ENCODE measurements at places on chromosomes 2 and 18.

DNA sequence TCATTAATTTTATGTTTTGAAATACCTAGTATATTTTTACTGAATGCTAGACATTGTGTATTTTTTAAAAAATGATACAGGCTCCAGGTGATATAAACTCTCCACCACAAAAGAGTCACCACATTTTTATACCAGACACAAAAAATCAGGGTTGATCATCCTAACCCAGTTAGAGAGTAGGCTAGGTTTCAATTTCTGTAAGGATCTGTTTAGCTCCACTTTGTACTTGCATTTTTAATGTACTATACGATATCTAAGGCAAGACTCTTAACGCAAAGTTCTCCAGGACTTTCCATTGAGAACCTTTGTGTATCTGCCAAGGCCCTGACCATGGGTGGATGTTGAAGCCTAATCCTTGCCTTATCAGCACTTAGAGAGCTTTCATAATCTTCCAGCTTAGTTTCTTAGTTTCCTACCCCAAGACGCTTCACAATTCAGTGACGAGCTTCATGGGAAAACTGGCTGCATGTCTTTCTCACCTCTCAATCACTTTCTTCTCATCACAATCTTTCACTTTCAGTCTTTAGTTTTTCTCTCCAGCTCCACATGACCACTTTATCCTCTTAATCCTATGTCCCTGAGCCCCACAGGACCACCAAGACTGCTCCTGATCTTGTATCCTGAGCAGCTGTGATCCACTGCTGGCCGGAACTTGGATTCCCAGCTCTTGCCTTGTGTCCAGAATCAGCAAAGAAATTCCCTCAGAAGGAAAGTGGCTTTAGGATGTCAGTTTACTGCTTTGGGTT lies 635.8 kb downstream of the RNF144A start:
- no peak for DNase-seq

DNA sequence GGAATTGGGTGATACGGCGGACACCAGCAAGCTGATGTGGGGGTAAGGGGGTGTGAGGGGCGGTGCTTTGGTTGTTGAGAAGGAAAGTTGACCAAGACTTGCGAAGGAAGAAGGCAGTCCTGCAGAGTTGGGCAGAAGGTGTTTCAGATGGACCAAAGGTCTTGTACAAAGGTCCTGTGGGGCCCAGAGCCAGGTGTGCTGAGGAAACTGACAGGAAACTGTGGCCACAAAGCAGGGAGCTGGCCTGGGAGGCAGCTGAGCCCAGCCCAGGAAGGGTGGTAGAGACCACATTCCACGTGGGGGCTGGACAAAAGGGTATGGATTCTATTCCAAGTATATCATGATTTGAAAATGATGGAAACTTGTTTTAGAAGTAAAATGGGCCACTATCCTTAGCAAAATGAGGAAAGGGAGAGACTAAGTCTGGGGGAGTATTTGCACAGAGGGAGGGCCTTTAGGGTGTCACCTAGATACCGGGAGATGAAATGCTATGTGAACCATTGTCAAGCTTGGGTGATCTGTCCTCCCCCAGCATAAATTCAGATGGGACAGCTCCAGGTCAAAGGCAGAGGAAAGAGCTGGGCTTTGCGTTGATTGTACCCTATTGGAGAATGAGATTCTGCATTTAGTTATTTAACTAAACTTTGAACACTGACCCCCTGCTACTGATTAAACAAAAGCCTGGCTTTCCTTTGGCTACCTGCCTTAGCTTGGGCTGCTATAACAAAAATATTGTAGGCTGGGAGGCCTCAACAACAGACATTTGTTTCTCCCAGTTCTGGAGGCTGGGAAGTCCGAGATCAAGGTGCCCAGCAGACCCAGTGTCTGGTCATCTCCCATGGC lies 4.3 kb upstream of the EDAR start:
- DNase-seq, result no peak

- no peak for DNase-seq
Measured at GRCh38 chr2:19786408-19787058, 115.2 kb downstream of the TTC32 start.

- no peak for DNase-seq
Measured at GRCh38 chr2:37652199-37652640, 19.2 kb downstream of the CDC42EP3 start.

DNA sequence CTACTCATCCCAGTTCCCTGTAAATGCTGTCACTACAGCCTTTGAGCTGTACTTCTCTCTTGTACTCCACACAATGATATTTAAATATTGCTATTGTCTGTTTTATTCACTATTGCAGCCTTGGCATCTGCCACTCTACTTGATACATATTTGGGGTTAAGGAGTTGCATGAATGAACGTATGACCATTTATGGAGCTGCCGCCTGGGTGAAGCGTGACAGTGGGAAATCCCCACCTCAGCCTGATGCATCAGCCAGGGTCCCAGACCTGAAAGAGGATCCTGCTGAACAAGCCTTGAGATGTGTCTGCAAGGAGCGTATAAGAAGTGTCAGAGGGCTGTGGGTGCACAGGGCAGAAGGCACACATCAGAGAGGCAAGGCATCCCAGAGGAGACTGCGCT lies 39.1 kb downstream of the MRPL35 start:
- peak; percentile 79 for DNase-seq

DNA sequence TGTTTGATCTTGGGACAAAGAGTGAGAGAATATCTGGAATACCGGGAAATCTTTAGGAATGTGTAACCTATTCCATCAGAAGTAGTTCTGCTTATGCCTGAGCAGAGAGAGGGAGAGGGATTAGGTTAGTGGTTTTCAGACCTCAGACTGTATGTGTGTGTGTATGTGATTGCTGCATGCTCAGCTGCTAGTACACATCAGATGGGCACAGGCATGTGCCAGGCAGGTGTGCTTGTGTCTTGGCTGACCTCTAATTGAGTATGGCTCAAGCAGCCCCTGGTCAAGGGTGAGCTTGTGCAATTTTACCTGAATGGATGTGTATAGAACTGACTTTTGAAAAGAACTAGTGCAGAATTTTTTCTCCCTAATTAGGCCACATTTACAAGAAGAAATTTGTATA lies 91.2 kb downstream of the INSIG2 start:
- no peak for DNase-seq

DNA sequence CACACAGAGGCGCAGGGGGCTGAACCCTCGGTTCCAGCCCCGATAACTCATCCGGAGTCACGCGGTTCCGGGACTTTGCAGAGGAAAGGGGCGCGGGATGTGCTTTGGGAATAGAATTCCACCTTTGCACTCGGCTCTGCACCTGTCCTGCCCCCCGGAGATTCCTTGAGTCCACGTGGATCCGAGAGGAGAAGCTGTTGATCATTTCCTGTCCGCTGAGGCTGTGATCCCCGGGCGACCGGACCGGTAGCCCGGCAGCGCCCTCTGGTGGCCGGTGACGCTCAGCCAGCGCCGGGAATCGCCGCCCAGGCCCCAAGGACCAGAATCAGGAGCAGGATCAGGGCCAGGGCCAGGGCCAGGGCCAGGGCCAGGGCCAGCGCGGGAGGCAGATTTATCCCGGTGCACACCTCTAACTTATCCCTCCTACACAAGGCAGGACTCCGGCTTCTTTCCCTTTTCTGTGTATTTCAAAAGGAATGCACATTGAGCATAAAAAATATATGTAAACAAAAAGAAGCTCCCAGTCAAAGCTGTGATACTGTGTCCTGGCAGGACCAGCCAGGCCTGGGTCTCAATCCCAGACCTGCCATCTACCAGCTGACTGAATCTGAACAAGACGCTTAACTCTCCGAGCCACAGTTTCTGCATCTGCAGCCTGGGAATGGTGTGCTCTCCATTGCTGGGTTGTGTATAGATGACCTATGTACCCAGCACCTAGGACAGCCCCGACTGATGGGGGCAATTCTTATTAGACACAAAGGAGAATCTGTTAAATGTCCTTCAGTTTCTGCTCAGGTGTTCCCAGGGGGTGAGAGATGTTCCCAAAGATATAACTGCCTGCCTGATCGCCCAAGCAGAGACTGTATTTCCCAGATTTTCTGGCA lies 8.5 kb upstream of the SPATA3 start:
- DNase-seq, result peak; percentile 84

DNA sequence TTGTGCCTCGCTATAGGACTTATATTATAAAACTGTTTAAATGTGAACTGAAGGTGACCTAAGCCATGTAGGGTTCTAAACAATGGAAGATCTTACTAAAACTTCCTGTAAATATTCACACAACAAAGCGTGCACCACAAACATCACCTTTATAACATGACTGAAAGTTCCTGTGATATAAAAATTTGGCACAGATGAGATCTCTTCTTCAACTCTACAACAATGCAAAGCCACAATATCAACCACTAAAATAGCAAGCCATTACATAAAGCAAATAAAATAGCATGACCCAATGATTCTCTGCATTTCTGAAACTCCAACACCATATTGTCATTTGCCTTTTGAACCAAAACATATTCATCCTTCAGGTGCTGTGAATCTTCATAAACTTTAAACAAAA lies 3.5 kb downstream of the YES1 start:
- DNase-seq, result no peak

GRCh38 chr2:205754285-205754923 lies 72.1 kb downstream of the NRP2 start:
- no peak for DNase-seq

GRCh38 chr18:78242806-78243205 lies 736.8 kb upstream of the SALL3 start:
- DNase-seq, result no peak

DNA sequence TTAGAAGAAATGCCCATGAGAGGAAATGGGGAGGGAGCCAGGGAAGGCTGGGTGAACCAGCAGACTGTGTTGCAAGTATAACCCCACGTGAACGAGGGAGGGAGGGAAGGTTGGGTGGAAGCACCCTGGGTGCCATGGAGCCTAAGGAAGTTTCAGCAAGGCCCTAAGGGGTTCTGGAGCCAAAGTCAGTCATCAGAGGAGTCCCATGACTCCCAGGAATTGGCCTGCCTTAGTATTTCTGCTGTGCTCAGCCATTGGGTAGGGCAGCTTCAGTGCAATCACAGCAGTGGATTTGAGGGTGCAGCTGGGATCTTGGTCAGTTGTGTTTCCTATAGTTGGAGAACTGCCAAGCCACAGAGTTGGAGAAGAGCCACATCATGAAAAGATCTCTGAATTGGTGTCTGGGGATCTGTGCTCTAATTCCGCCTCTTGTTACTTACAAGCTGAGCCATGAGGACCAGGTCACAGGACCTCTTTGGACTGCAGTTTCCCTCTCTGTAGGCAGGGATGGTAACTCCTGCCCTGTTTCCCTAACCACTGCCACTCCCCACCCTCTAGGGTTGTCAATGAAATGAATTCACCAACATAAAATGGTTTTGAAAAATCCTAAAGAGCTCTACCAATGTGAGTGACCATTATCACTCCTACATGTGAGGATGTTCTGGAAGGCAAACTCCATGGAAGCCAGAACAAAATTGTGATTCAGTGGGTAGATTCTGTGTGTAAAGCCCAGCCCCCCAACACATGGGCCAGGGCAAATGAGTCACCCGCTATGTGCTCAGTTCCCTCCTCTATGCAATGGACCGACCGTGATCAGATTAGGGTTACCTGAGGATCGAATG lies 108.9 kb downstream of the CLIP4 start:
- DNase-seq, result no peak

GRCh38 chr18:74281980-74282754 lies 9.6 kb downstream of the CYB5A start:
- no peak for DNase-seq

GRCh38 chr2:62789518-62789917 lies 84.0 kb downstream of the EHBP1 start:
- no peak for DNase-seq

GRCh38 chr2:188869550-188869949 lies 104.6 kb upstream of the COL3A1 start:
- no peak for DNase-seq

- no peak for DNase-seq
Measured at GRCh38 chr2:98478907-98479306, 34.2 kb downstream of the INPP4A start.

- no peak for DNase-seq
Measured at GRCh38 chr2:33694904-33695303, 95.8 kb upstream of the FAM98A start.

GRCh38 chr2:179963626-179964025 lies 43.5 kb downstream of the CWC22 start:
- no peak for DNase-seq

GRCh38 chr2:48792030-48792429 lies 36.5 kb upstream of the LHCGR start:
- no peak for DNase-seq

GRCh38 chr2:40421631-40422297 lies 30.1 kb downstream of the SLC8A1 start:
- no peak for DNase-seq

GRCh38 chr2:157438863-157439823 lies 4.7 kb downstream of the CYTIP start:
- DNase-seq, result peak; percentile 7

DNA sequence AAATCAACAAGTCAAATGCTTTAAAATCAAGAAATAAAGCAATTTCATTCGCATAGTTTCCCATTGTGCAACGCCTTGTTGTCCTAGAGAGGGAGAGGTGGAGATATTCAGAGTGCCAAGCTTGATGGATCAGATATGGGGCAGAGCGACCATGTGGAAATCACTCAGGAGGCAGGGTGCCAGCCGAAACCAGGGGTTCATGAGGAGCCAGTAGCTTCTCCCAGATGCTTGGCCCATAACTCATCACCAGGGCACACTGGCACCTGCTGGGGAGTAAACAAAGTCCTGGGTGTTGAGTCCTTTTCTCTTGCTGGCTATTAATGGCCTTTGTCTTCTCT lies 53.0 kb upstream of the ASAP2 start:
- DNase-seq, result no peak

GRCh38 chr2:181546086-181546485 lies 88.9 kb downstream of the ITGA4 start:
- no peak for DNase-seq

DNA sequence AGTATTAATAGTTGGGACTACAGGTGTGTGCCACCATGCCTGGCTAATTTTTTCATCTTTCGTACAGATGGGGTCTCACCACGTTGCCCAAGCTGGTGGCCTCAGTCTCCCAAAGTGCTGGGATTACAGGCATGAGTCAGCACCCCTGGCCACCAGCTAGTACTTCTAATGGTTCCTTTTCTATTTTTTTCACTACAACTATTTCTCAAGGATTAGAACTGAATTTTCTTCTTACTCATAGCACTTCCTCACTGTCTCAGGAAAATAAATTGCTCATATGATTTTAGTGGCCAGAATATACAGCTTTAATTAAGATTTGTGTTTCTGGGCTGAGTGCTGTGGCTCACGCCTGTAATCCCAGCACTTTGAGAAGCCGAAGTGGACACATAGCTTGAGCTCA lies 43.2 kb upstream of the SOS1 start:
- DNase-seq, result no peak

DNA sequence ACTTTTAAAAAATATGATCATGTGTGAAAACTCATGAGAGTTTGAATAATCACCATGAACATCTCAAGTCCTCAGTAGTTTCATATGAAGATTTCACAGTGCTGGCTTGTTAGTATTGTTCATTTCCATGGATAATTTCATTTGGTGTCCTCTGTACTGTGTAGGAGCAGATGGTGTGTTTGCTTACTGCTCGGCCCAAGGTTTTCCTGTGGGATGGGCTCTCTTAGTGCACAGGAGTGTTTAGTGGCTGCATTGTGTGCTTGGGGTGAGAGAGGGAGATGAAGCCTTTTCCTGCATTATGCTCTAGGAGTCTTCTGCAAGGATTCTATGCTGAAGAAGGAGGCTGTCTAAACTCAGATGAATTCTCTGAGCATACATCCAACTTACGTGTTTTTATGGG lies 270.6 kb downstream of the SOCS6 start:
- DNase-seq, result no peak

GRCh38 chr2:75870651-75871137 lies 160.0 kb upstream of the GCFC2 start:
- DNase-seq, result no peak

GRCh38 chr2:64212346-64212745 lies 68.1 kb upstream of the PELI1 start:
- DNase-seq, result no peak

GRCh38 chr2:33788044-33788443 lies 188.9 kb upstream of the FAM98A start:
- no peak for DNase-seq

All from memory B cell (primary cell).